ENCODE measurements at places on chromosomes 7 and 10. TPM values are rescaled to one million over a fixed set of nuclear protein-coding genes. Genes with fewer than 3 reads are reported as not detected.
A peak's percentile ranks its signal among the peaks of the same experiment; 100 is the strongest.

CYP2C19 gene
- not detected for total RNA-seq

FAM53B gene
- 17.2 TPM for total RNA-seq

IDE gene
- total RNA-seq = 52.6 TPM

AQP1 gene
- total RNA-seq = 11.6 TPM

NOLC1 gene
- 68.2 TPM for total RNA-seq

CFAP43 gene
- total RNA-seq = not detected

NHLRC2 gene
- 34.5 TPM for total RNA-seq

FGF8 gene
- total RNA-seq = 0.39 TPM

UCMA gene
- total RNA-seq = not detected

EFCAB10 gene
- not detected for total RNA-seq

- H3K36me3 ChIP-seq = no peaks in the 10 kb centered on the region
- H3K4me3 ChIP-seq = no peak overlapping the region
- H3K27ac ChIP-seq = no peak overlapping the region
- H3K27me3 ChIP-seq = no peaks in the 10 kb centered on the region
Measured at GRCh38 chr7:144027070-144027469, 21.7 kb upstream of the OR2A5 start.

- no peak overlapping the region for H3K27ac ChIP-seq
Measured at GRCh38 chr7:55386541-55386940, 21.4 kb downstream of the LANCL2 start.

GRCh38 chr7:105408791-105409410, 20.2 kb upstream of the SRPK2 start:
- no peaks in the 10 kb centered on the region for H3K27me3 ChIP-seq
- no peak overlapping the region for H3K4me3 ChIP-seq
- H3K36me3 ChIP-seq = no peaks in the 10 kb centered on the region
- DNase-seq = no peak

GRCh38 chr7:122140918-122141317, 3.1 kb downstream of the AASS start:
- H3K4me3 ChIP-seq = no peak overlapping the region
- DNase-seq = no peak
- H3K4me1 ChIP-seq = peaks cover 28% of the 10 kb centered on the region
- H3K27me3 ChIP-seq = no peaks in the 10 kb centered on the region
- H3K36me3 ChIP-seq = no peaks in the 10 kb centered on the region

- H3K4me1 ChIP-seq = no peaks in the 10 kb centered on the region
- H3K4me3 ChIP-seq = no peak overlapping the region
- H3K36me3 ChIP-seq = peaks cover 17% of the 10 kb centered on the region
- no peaks in the 10 kb centered on the region for H3K27me3 ChIP-seq
- no peak for DNase-seq
Measured at GRCh38 chr7:137890449-137890921, 43.7 kb upstream of the DGKI start.

GRCh38 chr10:62554632-62555199, 180.5 kb downstream of the ZNF365 start:
- no peak overlapping the region for H3K27ac ChIP-seq
- H3K4me3 ChIP-seq = no peak overlapping the region
- no peaks in the 10 kb centered on the region for H3K27me3 ChIP-seq
- H3K36me3 ChIP-seq = no peaks in the 10 kb centered on the region

DNA sequence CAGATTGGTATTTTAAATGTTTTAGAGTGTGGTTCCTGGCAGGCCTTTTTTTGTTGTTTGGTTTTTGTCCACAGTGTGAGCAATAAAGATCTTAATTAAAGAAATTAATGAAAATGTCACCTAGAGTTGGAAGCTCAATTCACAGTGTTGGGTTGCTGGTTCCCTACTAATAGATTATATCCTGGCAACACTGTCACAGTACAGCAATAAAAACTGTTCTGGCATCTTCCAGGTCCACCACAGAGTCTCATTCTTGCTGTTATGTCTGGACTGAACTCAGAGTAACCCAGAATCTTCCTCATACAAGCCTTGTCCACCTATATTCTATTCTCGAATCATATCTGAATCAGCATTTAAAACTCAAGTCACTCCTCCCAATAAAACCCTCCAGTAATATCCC, 212.4 kb upstream of the LRRTM3 start:
- no peaks in the 10 kb centered on the region for H3K4me1 ChIP-seq
- H3K36me3 ChIP-seq = no peaks in the 10 kb centered on the region
- no peak for DNase-seq
- no peak overlapping the region for H3K27ac ChIP-seq
- no peak overlapping the region for H3K4me3 ChIP-seq

DNA sequence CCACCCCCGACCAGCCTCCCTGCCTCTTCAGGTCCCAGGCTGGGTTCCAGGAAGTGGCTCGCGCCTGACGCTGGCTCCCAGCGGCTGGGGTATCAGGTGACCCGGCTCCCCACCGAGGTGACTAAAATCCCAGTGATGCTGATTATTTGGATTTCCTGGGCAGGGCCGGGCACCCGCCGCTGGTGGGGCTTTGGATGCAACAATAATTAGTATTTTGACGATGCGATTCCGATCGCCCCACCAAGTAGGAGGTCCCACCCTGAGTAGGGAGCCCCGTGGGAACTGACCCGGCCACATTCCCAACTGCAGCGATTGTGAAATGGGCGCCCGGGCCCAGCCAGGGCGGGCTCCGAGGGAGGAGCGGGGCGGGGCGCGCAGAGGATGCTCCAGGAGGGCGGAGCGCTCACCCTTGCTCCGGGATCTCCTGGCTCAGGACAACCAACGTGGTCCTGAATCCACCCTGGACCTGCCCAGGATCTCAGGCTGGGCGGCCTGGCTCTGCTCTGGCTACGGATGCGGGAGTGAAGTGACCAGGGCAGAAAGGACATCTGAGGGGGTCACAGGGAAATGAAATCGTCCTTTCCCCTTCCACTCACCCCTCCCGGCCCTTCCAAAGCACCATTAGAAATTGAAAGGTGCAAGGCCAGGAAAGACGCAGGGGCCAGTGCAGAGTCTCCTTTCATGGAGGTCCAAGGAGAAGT, 32.6 kb downstream of the DUSP5 start:
- peaks cover 50% of the 10 kb centered on the region for H3K4me1 ChIP-seq
- H3K27ac ChIP-seq = peak overlapping the region; percentile 27
- H3K36me3 ChIP-seq = no peaks in the 10 kb centered on the region
- H3K4me3 ChIP-seq = no peak overlapping the region
- DNase-seq = no peak
- H3K27me3 ChIP-seq = no peaks in the 10 kb centered on the region

DNA sequence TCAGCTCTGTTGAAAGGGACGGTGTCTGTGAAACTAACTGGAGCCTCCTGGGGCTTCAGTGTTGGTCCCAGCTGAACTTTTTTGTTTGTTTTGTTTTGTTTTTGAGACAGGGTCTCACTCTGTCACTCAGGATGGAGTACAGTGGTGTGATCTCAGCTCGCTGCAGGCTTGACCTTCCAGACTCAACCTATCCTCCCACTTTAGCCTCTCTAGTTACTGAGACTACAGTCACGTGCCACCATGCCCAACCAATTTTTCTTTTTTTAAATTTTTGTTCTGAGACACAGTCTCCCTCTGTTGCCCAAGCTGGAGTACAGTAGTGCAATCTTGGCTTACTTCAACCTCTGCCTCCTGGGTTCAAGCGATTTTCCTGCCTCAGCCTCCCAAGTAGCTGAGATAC, 13.4 kb upstream of the DNAJB6 start:
- no peaks in the 10 kb centered on the region for H3K27me3 ChIP-seq
- DNase-seq = no peak
- H3K27ac ChIP-seq = no peak overlapping the region
- H3K36me3 ChIP-seq = no peaks in the 10 kb centered on the region

DNA sequence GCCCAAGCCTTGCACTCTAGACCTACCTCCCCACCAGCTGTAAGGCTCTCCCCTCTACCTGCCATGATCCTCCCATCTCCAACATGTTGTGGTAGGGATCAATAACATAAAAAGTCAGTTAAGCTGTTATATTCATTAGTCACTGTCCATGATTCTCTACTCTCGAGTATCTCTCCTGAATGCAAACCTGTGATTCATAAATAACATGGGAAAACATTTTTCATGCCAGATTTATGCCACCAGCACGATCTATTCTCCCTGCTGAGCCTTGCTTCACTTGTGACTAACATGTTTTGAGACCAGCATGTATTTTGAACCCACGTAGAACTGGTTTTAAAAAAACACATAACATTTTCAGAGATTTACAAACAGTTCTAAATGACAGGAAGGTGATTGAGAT, 30.3 kb downstream of the TMEM168 start:
- no peaks in the 10 kb centered on the region for H3K4me1 ChIP-seq
- H3K4me3 ChIP-seq = no peak overlapping the region
- no peak for DNase-seq
- H3K27me3 ChIP-seq = no peaks in the 10 kb centered on the region

- H3K36me3 ChIP-seq = no peaks in the 10 kb centered on the region
- H3K27ac ChIP-seq = no peak overlapping the region
- H3K4me1 ChIP-seq = no peaks in the 10 kb centered on the region
- no peaks in the 10 kb centered on the region for H3K27me3 ChIP-seq
Measured at GRCh38 chr10:123559823-123560092, 106.4 kb upstream of the GPR26 start.

- no peaks in the 10 kb centered on the region for H3K27me3 ChIP-seq
- no peak overlapping the region for H3K27ac ChIP-seq
- H3K4me3 ChIP-seq = no peak overlapping the region
- no peaks in the 10 kb centered on the region for H3K36me3 ChIP-seq
- no peaks in the 10 kb centered on the region for H3K4me1 ChIP-seq
Measured at GRCh38 chr7:102140952-102141370, 145.7 kb upstream of the SH2B2 start.

DNA sequence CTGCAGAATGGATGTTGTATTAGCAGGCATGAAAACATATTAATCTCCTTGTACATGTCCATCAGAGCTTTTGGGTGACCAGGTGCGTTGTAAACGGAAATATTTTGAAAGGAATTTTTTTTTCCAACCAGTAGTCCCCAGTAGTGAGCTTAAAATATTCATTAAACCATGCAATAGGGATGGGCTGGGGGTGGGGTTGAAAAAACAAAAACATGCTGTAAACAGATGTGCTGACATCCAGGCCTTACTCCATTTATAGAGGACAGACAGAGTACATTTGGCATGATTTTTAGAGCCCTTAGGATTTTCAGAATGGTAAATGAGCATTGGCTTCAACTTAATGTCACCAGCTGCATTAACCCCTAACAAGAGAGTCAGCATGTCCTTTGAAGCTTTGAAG, 50.2 kb downstream of the PTPN12 start:
- no peak for DNase-seq
- no peaks in the 10 kb centered on the region for H3K4me1 ChIP-seq
- peaks cover 5% of the 10 kb centered on the region for H3K36me3 ChIP-seq
- no peaks in the 10 kb centered on the region for H3K27me3 ChIP-seq
- no peak overlapping the region for H3K27ac ChIP-seq

DNA sequence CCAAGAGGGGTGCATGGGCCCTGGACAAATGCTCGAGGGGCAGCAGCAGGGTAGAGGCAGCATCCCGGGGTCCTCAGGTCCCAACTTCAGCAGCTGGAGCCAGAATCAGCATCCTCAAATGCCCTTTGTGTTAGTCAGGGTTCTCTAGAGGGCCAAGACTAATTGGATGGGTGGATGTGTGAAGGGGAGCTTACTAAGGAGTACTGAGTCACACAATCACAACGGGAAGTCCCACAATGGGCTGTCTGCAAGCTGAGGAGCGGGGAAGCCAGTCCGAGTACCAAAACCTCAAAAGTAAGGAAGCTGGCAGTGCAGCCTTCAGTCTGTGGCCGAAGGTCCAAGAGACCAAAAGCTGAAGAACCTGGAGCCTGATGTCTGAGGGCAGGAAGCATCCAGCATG, 162.9 kb upstream of the TCERG1L start:
- H3K27me3 ChIP-seq = no peaks in the 10 kb centered on the region
- no peak overlapping the region for H3K27ac ChIP-seq
- no peaks in the 10 kb centered on the region for H3K4me1 ChIP-seq
- H3K36me3 ChIP-seq = no peaks in the 10 kb centered on the region
- DNase-seq = no peak

GRCh38 chr7:45092931-45093235, 4.1 kb upstream of the NACAD start:
- no peaks in the 10 kb centered on the region for H3K36me3 ChIP-seq
- H3K4me1 ChIP-seq = no peaks in the 10 kb centered on the region
- no peak overlapping the region for H3K27ac ChIP-seq
- peaks cover 11% of the 10 kb centered on the region for H3K27me3 ChIP-seq
- no peak overlapping the region for H3K4me3 ChIP-seq
- no peak for DNase-seq

GRCh38 chr10:114723991-114724715, 66.1 kb upstream of the ABLIM1 start:
- H3K27ac ChIP-seq = no peak overlapping the region
- no peak overlapping the region for H3K4me3 ChIP-seq
- no peaks in the 10 kb centered on the region for H3K36me3 ChIP-seq
- no peaks in the 10 kb centered on the region for H3K27me3 ChIP-seq
- no peaks in the 10 kb centered on the region for H3K4me1 ChIP-seq

GRCh38 chr10:96645191-96645721, 58.4 kb upstream of the TM9SF3 start:
- no peaks in the 10 kb centered on the region for H3K4me1 ChIP-seq
- no peak overlapping the region for H3K4me3 ChIP-seq
- no peak for DNase-seq
- no peaks in the 10 kb centered on the region for H3K36me3 ChIP-seq
- no peaks in the 10 kb centered on the region for H3K27me3 ChIP-seq

- no peak overlapping the region for H3K4me3 ChIP-seq
- H3K36me3 ChIP-seq = no peaks in the 10 kb centered on the region
- no peak overlapping the region for H3K27ac ChIP-seq
- no peaks in the 10 kb centered on the region for H3K27me3 ChIP-seq
- DNase-seq = no peak
Measured at GRCh38 chr10:110324201-110324804, 19.6 kb upstream of the SMNDC1 start.

- no peaks in the 10 kb centered on the region for H3K4me1 ChIP-seq
- DNase-seq = no peak
- no peak overlapping the region for H3K4me3 ChIP-seq
- H3K27me3 ChIP-seq = no peaks in the 10 kb centered on the region
Measured at GRCh38 chr10:51972733-51973346, 273.4 kb upstream of the CSTF2T start.

- no peaks in the 10 kb centered on the region for H3K36me3 ChIP-seq
- H3K27me3 ChIP-seq = no peaks in the 10 kb centered on the region
- DNase-seq = no peak
Measured at GRCh38 chr7:21429021-21429420, 1.1 kb downstream of the SP4 start.

DNA sequence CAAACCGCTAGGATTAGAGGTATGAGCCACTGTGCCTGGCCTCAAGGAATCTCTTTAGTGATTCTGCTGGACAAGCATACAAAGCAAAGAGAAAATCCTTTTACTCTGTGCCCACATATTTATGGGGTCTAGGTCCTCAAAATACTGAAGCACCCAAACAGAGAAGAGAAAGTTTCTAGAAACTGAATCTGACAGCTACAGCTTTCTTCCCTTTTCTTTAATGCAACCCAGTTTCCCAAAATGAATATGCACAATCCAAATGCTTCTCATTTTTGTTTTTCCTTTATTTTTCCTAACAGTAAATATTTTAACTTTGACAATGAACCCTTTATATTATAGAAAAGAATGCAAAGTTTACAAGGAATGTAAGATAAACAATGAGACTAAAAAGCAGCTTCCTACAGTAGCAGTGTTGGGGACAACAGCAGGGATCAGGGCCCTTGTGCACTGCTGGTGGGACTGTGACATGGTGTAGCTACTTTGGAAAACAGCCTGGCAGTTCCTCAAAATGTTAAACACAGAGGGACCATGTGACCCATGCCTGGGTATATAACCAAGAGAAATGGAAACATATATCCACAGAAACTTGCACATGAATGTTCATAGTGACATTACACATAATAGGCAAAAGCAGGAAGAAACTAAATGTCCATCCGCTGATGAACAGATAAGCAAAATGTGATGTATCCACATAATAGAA, 325.2 kb downstream of the PRPF18 start:
- no peak overlapping the region for H3K27ac ChIP-seq
- H3K4me1 ChIP-seq = no peaks in the 10 kb centered on the region
- DNase-seq = no peak

GRCh38 chr7:49166441-49166840, 242.1 kb downstream of the CDC14C start:
- H3K27ac ChIP-seq = no peak overlapping the region
- H3K36me3 ChIP-seq = no peaks in the 10 kb centered on the region
- no peak for DNase-seq
- H3K4me1 ChIP-seq = no peaks in the 10 kb centered on the region

Measured in endothelial cell of umbilical vein (primary cell).